ENCODE measurements at places on chromosomes 12 and 14. TPM values are rescaled to one million over a fixed set of nuclear protein-coding genes. Genes with fewer than 3 reads are reported as not detected.

GRCh38 chr14:74804219-74804825, 41.2 kb downstream of the YLPM1 start:
- peak; percentile 6 for DNase-seq

DNA sequence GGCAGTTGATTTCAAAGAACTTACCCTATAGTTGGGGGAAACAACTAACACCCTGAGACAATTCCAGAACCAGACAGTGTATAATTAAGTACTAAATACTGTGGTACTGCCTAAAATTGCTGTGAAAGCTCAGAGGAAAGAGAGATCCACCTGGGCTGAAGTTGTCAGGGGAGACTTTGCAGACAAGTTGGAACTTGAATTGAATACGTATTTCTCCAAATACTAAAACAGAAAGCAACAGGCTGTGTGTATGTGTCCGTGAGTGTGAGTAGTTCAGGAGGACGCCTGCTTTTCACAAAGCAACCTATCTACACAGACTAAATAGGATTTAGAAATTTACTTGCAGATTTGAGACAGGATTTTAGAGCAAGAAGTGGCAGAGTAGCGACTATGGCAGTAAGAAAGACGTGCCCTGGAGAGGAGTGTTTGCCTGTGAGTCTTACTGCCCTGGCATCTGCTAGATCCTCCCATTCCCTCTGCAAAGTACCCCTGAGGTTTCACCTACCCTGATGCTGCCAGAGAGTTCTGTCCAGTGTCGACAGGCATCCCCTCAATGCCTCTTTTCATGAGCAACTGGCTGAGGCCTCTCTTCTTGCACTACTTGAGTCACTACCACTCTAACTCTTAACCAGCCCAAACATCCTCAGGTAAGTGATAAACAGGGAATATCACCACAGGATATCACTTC, 37.4 kb upstream of the BMP4 start:
- DNase-seq: no peak

DNA sequence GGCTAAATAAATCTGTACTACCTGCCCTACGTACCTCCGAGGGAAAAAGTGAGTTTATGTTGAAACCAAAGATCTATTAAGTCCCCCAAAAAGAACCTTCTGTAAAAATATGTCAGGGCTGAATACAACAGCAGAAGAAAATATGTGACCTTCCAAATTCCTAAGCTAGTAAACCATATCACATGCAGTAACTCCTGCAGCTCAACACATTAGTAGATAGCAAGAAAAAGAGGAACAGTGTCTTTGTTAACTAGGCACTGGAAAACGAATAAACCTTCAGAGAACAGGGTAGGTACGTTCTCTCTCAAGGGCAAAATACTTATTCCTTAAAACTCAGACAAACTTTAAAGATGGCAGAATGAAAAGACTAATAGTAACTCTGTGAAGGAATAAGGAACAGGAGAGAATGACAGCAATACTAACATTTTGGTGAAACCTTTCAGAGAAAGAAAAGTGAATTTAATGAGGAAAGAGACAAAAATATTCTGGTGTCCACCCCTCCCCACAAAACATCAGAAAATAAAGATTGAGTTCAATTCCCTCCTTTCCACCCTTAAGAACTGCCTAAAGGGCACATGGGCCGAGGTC, 18.0 kb downstream of the CBX5 start:
- DNase-seq: no peak

GRCh38 chr12:54126029-54126695, 62.6 kb downstream of the SMUG1 start:
- no peak for DNase-seq

DNA sequence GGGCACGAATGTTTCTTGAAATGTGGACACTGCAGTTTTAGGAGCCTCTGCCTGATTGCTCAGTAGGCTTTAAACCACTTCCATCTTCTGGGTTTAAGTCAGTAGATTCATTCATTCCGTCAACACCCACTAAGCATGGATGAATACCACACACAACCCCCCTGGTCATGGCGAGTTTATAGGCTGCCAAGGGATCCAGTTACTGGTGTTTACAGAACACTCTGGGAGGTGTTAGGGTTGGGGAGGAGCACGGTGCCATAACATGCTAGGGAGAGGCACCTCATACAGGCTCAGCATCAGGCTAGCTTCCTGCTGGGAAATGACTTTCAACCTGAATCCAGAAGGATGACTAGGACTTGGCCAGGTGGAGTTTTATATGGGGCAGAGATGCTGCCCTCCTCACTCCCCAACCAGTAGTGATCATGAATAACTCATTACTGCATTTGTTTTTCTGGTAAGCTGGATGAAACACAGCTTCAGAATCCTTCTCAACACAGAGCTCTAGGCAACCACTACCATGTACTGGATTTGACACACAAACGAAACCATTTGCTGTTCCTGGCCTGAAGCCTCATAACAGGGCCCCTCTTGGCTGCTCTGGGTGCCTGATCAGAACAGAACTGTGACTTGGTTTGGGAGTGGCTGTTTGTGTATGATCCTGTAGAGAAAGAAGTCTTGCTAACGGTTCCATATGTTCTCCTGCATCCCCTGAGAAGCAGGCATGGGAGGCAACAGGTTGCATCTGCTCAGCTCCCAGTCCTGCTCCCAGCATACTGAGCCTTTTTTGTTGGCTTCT, 47.9 kb downstream of the FBXW8 start:
- DNase-seq: no peak

DNA sequence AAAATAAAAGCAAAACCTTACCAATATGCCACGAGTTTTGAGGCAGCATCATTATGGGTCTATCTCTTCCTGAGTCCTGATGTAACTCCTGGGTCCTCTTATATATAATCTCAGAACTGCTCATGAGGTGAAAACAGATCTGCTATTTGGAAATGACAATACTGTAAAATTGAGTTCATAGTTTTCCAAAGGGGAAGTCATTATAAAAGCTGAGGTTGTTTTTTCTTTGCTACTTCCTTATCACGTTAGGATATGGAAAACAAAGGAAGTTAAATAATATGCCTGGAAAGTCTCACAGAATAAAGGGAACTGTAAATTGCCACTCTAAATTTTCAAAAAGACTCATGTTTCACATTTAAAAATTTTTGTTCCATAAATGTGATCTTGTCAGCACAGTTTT, at the start of gene CD163L1:
TSS of gene CD163L1 (minus strand) at position 78 of the 400 bp plus-strand sequence. CDS start at position 52, 26 bp downstream.
- no peak for DNase-seq

The IRAK3 gene
- polyA plus RNA-seq: 5.9 TPM

GRCh38 chr14:52988139-52988538, 37.3 kb upstream of the FERMT2 start:
- no peak for DNase-seq

The IRAK4 gene
- 8.8 TPM for polyA plus RNA-seq

GRCh38 chr12:57240926-57241401, 10.0 kb downstream of the STAC3 start:
- DNase-seq: no peak

- DNase-seq: no peak
Observed at GRCh38 chr12:131987552-131987951, 37.8 kb downstream of the EP400 start.

The SDS gene
- 0.75 TPM for polyA plus RNA-seq

DNA sequence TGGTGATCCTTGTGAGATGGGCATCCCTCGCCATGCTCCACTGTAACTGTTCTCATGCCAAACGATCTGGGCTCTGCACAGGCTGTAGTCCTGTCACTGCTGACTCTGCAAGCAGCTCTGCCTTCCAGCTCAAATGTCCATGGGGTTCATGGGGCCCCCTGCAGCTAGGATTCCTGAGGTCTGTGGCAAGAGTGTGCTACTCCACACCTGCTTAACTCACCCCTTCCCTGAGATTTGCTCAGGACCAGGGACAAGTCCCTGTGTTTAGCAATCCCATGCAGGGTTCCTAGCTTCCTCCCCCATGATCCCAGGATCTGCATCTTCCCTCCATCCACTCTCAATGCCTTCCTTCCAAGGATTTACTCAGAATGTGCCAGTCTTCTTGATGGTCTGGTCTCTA, 241.0 kb downstream of the ASCL1 start:
- no peak for DNase-seq

- DNase-seq: no peak
Observed at GRCh38 chr12:27575090-27575761, 51.2 kb downstream of the PPFIBP1 start.

GRCh38 chr12:76018111-76018510, 13.5 kb downstream of the PHLDA1 start:
- DNase-seq: no peak

The ANO4 gene
- polyA plus RNA-seq: 0.80 TPM

- DNase-seq: no peak
Observed at GRCh38 chr12:126523891-126524290, 1458.7 kb downstream of the AACS start.

GRCh38 chr12:109822951-109823411, 10.2 kb downstream of the TRPV4 start:
- DNase-seq: no peak

DNA sequence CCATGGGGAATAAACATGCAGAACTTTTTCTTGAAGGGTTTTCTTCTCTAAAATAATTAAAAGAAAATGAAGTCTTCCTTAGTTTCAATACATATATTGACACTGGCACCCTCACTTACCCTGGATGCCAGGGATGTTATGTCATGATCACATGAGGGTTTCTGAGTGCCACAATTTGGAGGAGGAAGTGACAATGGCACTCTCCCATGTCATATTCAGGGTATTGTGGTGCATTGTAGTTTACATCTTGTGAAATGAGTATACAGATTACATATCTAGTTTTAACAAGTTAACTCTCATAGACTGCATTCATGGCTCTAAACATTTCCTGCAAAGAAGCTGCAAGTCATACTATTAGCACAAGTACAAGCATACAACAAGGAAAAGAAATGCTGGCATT, 37.7 kb downstream of the CCDC177 start:
- DNase-seq: no peak

The RD3L gene
- not detected for polyA plus RNA-seq

- DNase-seq: peak; percentile 61
Observed at GRCh38 chr12:124681779-124682391, 114.5 kb upstream of the NCOR2 start.

DNA sequence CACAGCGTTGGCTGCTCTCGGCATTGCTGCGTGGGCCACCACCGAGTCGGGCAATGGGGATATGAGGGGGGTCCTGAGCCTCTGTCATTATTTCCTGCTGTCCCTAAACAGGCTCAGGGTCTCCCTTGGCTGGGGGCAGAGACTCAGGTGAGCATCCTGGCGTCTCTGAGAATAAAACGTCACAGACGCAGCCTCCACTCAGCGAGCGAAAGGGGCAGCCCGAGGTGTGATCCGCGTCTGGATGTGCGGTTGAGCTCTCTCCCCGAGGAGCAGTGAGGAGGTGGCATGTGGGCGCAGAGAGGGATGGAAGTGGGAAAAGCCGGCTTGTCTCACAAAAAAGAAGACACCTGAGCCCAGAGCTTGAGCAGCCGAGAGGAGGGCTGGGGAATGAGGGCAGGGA, 62.6 kb downstream of the GALNT9 start:
- DNase-seq: no peak

DNA sequence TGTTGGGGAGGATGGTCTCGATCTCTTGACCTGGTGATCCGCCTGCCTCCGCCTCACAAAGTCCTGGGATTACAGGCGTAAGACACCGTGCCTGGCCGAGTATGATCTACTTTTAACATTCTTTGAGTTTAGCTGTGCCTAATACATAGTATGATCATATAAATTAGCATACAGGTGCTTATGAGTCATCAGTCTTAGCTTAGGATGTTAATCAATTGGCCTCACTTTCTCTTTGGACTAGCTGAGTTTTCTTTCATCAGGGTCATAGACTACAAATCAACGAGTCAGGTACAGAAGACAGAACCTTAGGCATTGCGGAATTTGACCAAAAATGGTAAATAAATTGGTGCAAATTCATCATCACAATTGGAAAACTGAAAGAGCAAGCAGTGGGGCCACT, 2.2 kb downstream of the SLC25A21 start:
- DNase-seq: no peak

The ACOT4 gene
- polyA plus RNA-seq: 0.44 TPM

DNA sequence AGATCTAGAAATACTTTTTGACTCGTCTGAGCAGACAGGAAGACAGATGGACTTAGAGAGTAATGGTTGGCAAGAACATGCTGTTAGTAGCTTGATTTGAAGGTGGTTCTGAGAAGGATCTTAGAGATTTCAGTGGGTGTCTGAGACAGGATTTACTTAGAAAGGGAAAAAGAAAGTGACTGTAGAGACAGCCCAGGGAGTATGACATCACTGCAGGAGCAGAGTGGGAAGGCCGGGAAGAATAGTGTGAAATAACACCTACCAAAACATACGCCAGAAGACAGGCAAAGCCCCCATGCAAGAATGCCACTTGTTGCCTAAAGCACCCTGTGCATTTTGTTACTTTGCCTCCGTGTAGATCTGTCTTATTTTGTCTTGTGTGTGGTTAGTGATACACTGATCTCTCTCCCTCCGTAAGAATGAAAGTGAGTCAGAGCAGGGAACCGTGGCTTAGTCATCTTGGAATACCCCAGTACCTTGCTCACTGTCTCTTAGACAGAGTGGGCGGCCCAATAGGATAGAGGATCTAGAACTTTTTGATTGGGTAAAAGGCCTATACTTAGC, 161.3 kb upstream of the IFNG-AS1 start:
- peak; percentile 59 for DNase-seq

GRCh38 chr12:12533238-12533829, 29.3 kb downstream of the DUSP16 start:
- DNase-seq: peak; percentile 58

- DNase-seq: no peak
Observed at GRCh38 chr12:66244446-66244845, 55.4 kb downstream of the IRAK3 start.

- DNase-seq: no peak
Observed at GRCh38 chr12:112536367-112536730, 117.6 kb downstream of the PTPN11 start.

The CLEC4A gene
- 2.7 TPM for polyA plus RNA-seq

DNA sequence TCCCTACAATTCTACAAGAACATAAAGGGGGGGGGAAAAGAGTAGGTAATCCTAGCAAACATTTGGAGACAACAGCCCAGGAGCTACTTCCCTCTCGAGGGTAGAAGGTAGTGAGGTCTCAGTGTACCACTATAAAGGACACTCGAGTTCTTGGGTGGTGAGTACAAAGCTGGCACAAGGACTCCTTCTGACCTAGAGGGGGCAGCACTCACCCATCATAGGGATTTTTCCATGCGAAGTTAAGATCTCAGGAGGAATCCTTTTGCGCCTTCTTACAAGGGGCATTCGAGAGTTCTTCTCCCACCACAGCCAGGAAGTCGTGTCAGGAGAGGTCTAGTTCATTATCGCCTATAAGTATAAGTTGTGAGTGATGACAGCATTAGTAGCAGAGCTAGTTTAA, 200.2 kb upstream of the RBM19 start:
- peak; percentile 45 for DNase-seq

The TBX3 gene
- polyA plus RNA-seq: 34.4 TPM

Measured in hindlimb muscle (tissue), 1 donor.